ENCODE measurements at places on chromosomes 16 and 17. TPM values are rescaled to one million over a fixed set of nuclear protein-coding genes. Genes with fewer than 3 reads are reported as not detected.

DNA sequence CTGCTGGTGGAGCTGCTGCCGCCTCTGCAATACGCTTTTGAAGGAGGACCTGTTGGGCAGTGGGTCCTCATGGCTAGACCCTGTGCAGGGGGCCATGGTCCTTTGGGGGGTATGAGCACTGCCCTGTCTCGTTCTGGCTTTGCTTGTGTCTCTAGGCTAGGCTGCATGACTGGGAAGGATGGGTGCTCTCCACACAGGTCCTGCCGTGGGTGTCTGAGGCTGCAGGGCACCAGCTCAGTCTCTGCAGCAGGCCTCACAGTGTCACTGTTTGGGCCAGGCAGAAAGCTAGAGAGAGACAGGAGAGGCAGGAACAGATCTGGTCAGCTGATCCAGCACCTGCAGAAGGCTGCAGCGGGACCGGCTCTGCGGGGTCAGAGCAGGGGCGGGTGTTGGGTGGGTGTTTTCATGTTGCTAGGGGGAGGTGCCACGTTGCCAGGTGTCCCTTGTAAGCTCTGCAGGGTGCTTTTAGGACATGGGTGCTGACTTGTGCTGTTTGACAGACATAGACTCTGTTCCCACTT is 111.4 kb downstream of the SNX29 start:
- no peak for DNase-seq

GRCh38 chr16:591892-592517 is 2.1 kb downstream of the RAB40C start:
- DNase-seq: no peak

- no peak for DNase-seq
These were observed 43.4 kb downstream of the VPS53 start for GRCh38 chr17:671076-671762.

DNA sequence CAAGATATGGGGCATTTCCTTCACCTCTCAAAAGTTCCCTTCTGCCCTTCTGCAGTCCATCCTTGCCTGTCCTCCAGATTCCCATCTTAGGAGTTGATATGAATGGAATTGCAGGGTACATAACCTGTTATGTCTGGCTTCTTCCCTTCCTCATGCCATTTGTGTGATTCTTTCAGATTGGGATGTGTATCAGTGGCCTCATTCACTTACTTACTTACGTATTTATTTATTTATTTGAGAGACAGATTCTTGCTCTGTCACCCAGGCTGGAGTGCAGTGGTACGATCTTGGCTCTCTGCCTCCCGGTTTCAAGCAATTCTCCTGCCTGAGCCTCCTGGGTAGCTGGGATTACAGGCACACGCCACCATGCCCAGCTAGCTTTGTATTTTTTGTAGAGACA is 6.2 kb upstream of the TMEM94 start:
- DNase-seq: no peak

DNA sequence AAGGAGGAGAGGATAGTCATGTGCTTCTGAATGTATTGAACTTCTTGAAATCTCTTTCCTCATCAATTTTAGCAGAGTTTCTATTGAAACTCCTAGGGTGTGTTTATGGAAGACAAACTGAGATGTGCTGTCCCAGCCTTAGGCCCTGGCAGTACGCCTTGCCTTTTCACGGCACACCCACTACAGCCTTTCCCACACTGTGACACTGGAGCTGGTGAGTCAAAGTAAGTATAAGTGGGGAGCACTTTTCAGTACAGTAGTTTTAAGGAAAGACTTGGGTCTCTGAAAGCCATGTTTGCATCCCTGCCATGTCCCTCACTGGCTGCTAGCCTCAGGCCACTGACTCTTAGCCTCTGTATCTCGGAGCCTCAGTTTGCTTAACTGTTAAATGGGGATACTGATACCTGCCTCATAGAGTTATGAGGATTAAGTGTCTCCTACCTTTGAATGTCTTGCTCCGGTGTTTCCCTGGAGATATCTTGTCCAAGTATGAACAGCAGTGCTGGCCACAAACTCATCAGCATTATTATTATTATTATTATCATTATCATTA is 144.7 kb upstream of the CRHR1 start:
- no peak for DNase-seq

DNA sequence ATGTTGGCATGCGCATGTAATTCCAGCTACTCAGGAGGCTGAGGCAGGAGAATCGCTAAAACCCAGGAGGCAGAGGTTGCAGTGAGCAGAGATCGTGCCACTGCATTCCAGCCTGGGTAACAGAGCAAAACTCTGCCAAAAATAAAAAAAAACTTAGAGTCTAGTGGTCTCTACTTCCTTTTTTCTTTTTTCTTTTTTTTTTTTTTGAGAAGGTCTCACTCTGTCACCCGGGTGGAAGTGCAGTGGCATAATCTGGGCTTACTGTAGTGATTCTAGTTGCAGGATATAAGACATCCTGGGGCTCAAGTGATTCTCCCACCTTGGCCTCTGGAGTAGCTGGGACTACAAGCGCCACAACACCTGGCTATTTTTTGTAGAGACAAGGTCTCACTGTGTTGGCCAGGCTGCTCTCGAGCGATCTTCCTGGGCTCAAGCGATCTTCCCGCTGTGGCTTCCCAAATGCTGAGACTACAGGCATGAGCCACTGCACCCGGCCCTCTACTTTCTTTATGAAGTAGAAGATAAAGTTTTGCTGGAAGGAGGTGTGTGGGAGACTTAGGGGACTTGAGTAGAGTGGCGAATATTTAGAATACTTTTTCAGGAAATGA is 47.9 kb upstream of the TAOK1 start:
- no peak for DNase-seq

Gene NR1D1
- 2.6 TPM for total RNA-seq

Gene MYO15B
- 93.2 TPM for total RNA-seq

Gene TAT
- 0.07 TPM for total RNA-seq

- no peak for DNase-seq
These were observed 20.2 kb upstream of the MAPT start for GRCh38 chr17:45874151-45874550.

Gene ORC6
- 94.9 TPM for total RNA-seq

DNA sequence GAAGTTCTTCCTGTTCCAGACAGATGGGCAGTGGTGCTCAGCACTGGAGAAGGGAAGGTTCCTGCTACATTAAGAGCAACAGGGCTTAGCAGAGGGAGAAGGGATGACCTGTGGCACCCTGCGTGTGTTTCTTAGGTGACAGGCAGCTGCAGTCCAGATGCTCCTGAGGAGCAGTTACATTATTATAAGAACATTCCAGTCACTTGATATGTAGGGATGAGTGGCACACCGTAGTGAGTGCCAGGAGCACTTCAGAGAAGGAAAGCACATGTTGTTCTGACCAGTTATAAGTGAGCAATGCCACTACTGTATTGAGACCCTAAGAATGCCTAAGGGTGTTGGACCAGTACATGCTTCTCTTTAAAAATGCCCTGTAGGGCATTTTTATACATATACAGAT is 39.9 kb upstream of the MRC2 start:
- DNase-seq: no peak

DNA sequence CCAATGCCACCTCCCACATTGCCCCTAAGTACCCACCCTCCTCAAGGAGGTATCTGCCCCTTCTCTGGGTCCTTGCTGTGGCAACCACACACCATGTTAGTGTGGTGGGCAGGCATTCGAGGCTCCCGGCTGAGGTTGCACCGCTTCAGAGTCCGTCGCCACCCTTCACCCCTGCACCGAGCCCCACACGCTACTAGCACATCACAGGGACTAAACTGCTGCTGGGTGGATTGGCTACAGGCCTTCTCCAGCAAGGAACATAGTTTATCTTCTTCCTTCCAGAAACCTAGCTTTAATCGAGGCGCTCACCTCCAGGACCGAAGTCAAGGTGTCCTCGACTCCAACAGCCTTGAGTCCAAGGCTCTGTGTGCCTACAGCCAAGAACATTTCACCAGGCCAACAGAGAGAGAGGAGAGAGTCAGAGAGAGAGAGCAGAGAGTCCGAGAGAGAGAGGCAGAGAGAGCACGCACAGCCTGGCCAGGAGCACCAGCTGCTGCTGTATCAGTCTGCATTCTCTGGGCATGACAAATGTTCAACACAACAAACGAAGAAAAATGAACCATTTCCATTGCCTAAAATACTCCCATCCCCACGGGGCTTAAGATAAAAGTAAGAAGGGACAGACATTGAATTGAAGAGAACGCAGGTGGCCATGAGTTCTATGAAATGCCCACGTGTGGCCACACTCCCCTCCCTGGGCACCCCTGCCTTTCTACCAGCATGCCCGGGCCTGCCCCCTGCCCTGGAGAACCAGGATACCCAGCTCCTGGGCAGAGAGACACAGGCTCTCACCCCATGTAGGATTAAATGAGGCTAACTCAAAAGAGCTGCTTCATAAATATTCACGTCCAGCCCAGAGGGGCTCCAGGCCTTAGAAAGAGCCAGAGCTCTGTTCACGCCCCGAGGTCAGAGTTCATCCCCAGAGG is 94.9 kb downstream of the RBFOX3 start:
- DNase-seq: no peak

- no peak for DNase-seq
These were observed 29.9 kb upstream of the WFIKKN2 start for GRCh38 chr17:50805486-50805885.

DNA sequence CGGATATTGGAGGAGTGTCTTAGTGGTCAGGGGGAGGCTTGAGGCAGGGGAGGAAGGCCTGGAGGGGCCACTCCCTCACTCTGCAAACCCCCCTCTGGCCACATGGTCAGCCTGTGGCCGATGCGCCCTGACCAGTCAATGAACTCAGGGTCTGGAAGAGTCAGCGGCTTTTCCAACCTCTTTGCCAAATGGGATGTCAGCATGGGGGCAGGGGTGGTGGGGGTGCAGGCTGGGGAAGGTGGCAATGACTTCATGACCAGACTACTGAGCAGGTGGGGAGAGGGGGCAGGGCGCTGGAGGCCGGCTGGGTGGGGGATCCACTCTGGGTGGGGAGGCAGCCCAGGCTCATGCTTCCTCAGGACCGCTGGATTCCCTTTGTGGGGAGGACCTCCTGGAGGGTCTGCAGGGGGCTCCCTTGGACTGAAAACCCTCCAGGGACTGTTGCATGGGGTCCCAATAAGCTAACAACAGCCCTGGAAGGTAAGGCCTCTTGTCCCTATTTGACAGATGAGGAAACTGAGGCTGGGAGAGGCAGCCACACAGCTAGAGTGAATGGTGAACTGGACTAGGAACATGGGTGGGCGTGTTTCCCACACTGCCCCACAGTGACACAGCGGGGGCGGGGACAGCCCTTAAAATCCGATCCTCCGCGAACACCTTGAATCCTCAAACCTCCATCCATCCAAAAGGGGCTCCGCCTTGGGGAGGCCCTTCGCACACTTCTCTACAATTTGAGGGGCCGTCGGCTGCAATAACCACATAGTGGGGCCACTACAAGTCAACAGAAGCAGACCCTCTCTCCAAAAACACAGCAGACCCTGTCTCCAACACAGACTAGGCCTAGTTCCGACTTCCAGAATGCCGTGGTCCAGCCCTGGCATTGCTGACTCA is 81.0 kb upstream of the TOB1 start:
- DNase-seq: peak; percentile 48

- no peak for DNase-seq
These were observed 47.8 kb upstream of the TBX2 start for GRCh38 chr17:61351745-61352407.

DNA sequence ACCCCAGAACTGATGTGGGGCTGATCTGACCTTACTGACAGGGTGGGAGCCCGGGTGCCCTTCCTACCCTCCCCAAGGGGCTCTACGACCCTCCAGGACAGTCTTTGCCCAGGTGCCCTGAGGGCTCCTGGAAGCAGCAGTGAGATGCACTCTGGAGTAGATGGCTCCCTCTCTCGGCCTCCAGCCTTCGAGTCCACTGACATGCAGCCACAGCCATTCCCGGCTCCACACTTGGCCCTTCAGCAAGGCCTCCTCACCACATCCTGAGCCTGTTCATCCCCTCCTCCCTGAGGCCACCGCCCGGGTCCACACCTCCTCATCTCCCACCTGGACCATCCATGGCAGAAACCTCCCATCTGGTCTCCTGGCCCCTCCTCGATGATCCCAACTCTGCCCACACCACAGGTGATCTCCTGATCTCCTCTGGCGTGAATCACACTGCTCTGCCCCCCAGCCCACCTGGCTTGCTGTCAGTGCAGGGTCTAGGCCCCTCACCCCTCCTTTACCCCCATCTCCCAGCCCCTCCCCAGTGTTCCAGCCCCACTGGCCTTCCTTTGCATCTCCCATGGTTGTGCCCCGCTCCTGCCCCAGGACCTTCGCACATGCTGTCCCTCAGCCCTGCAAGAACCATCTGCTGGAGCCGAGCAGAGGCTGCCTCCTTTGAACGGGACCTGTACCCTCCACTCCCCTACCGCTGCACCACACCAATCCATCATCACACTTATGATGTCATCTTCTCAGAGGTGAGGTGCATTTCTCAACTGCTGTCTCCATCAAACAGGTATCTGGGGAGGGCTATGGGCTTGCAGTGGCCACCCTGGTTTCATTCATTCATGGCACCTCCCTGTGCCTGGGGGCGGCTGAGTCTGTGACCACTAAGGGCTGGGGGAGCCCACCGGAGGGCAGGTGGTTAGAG is 44.7 kb downstream of the SOCS1 start:
- peak; percentile 65 for DNase-seq

GRCh38 chr16:15772579-15773293 is 84.1 kb downstream of the MYH11 start:
- no peak for DNase-seq

- DNase-seq: no peak
These were observed 20.0 kb upstream of the MEAK7 start for GRCh38 chr16:84524346-84524920.

DNA sequence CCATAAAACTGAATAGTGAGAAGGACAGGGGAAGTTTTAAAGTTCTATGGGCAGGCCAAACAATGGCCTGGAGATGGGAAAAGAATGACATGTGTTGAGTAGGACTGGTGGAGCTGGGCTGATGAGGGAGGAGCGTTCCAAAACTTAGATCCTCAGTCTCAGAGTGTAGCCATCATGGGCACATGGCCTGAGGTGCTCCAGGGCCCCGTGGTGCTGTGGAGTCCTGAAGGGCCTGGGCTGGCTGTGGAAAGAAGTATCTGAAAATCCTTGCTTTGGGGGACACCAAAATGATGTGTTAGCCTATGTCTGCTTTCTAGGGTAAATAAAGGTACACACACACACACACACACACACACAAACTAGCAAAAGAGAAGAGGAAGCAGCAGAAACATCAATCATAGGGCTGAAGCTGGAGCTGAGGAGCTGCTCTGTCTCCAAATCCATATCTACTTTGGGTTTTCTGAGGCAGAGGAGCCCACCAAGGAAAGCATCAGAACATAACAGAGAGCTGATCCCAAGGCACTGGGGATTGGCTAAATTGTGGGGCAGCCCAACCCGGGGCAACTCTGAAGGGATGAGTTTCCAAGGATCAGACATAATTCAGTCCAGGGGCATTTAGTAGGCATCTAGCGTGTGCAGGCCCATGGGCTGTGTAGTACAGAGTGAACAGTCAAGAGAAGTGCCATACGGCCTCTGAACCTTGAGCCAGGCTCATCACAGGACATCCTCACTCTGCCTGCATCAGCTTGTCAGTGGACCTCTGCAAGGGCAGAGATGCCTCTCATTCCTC is 85.2 kb downstream of the C16orf78 start:
- no peak for DNase-seq

GRCh38 chr16:85316321-85316919 is 204.1 kb upstream of the CIBAR2 start:
- peak; percentile 93 for DNase-seq

Gene TMIGD1
- not detected for total RNA-seq

Measured in endodermal cell (in vitro differentiated cells).